Cardiac muscle cell (in vitro differentiated cells and primary cell): ENCODE measurements at places on chromosomes 2 and 18. TPM values are rescaled to one million over a fixed set of nuclear protein-coding genes. Genes with fewer than 3 reads are reported as not detected.

DNA sequence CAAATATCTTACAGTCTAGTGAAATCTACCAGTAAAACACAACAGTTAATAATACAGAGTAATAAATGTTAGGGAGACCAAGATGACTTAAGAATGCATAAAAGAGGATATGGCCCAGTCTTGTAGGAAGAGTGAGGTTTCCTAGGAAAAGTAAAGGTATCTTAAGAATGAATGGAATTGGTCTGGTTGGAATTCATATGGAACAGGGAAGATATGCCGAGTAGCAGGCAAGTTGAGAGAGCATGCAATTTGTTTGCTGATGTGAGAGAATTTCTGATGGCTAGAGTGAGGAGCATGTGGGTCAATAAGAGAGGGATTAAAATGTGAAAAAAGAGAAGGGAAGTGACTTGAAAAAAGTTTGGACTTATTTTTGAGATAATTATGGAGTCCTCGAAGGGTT is 512.9 kb upstream of the ZEB2 start:
- no peak overlapping the region for H3K27ac ChIP-seq
- no peak overlapping the region for H3K4me3 ChIP-seq
- DNase-seq = no peak
- peaks cover 2% of the 10 kb centered on the region for H3K4me1 ChIP-seq
- no peaks in the 10 kb centered on the region for H3K36me3 ChIP-seq

GRCh38 chr2:5287558-5288334 is 404.4 kb upstream of the SOX11 start:
- no peak overlapping the region for H3K4me3 ChIP-seq
- DNase-seq = no peak
- H3K27ac ChIP-seq = no peak overlapping the region
- H3K36me3 ChIP-seq = no peaks in the 10 kb centered on the region
- no peaks in the 10 kb centered on the region for H3K4me1 ChIP-seq

GRCh38 chr2:9355716-9356115 is 67.6 kb downstream of the ITGB1BP1 start:
- peak overlapping the region; percentile 38 for H3K27ac ChIP-seq
- no peaks in the 10 kb centered on the region for H3K27me3 ChIP-seq
- H3K36me3 ChIP-seq = no peaks in the 10 kb centered on the region
- no peak for DNase-seq

The CCDC150 gene
- 2.6 and 8.0 TPM in 2 replicates for total RNA-seq

DNA sequence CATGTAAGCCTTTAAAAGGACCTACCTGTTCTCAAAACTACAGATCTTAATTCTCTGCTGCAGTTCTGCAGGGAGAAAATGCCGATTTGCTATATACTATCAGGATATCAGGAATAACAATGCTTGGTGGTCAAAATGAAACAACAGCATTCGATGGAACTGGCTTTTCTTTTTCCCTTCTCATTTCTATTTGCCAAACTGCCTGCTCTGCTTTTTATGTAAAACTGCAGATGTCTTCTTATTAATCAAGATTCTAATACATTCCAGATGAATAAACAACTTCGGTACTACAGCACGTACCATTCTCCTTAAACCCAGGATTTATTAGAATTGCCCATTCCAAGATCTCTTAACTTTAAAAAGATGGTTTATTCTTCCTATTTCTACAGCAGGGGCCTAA is 100.9 kb downstream of the ZNF521 start:
- H3K4me3 ChIP-seq = no peak overlapping the region
- DNase-seq = no peak
- no peak overlapping the region for H3K27ac ChIP-seq
- H3K4me1 ChIP-seq = peaks cover 19% of the 10 kb centered on the region
- H3K36me3 ChIP-seq = no peaks in the 10 kb centered on the region

- no peak overlapping the region for H3K27ac ChIP-seq
- H3K4me1 ChIP-seq = peaks cover 13% of the 10 kb centered on the region
- no peak overlapping the region for H3K4me3 ChIP-seq
- H3K27me3 ChIP-seq = no peaks in the 10 kb centered on the region
- DNase-seq = peak; percentile 61
Observed at GRCh38 chr18:62957885-62958472, 242.6 kb downstream of the PHLPP1 start.

The LRRC30 gene
- total RNA-seq = not detected in 2 replicates

DNA sequence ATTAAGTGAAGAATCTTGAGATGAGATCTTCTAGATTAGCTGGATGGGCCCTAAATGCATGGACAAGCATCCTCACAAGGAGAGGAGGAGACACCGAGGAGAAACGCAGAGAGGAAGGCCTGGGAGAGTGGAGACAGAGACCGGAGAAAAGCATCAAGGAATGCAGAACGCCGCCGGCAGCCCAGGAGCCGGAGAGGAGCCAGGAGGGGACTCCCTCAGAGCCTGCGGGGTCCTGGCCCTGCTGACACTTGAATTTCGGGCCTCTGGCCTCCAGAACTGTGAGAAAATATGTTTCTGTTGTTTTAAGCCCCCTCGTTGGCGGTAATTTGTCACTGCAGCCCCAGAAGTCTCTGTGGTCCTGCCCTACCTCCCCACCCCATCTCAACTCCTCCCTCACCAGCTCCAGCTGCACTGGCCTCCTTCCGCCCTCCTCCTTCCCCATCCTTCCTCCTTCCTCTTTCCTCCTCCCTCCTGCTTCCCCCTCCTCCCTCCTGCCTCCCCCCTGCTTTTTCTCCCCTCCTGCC is 116.7 kb downstream of the TWIST2 start:
- no peaks in the 10 kb centered on the region for H3K27me3 ChIP-seq
- H3K4me3 ChIP-seq = no peak overlapping the region
- no peak overlapping the region for H3K27ac ChIP-seq
- H3K4me1 ChIP-seq = no peaks in the 10 kb centered on the region
- H3K36me3 ChIP-seq = no peaks in the 10 kb centered on the region

GRCh38 chr2:225270053-225270452 is 129.5 kb upstream of the NYAP2 start:
- no peak for DNase-seq
- H3K27me3 ChIP-seq = no peaks in the 10 kb centered on the region
- H3K27ac ChIP-seq = no peak overlapping the region
- no peaks in the 10 kb centered on the region for H3K4me1 ChIP-seq
- H3K4me3 ChIP-seq = no peak overlapping the region

The PREPL gene
- 30.7 and 52.9 TPM in 2 replicates for total RNA-seq

DNA sequence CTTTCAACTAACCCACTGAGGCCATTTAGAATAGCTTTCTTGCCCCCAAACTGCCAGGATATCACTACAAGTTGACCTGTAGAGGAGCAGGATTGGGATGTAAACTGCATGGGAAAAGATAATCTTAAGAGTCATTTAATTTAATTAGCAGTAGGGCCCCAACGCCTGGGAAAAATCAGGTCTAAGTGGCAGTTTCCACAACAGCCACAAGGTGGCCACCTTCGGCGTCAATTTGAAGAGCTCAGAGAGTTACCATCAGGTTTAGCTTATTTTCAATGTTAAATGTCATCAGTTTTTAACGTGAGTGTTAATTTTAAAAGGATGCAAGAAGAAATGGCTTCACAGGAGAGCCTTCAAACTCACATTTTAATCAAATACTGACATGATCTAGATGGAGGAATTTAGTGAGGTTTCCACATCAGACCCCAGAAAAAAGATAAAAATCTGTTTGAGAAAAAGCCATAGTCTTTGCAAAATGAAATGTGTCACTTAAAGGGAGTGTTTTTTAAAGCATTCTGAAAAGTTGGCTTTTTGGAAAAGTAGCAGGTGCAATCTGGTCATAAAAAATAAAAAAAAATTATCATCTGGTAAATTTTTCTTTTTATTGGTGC is 77.3 kb upstream of the UPP2 start:
- no peaks in the 10 kb centered on the region for H3K27me3 ChIP-seq
- H3K36me3 ChIP-seq = no peaks in the 10 kb centered on the region
- H3K27ac ChIP-seq = no peak overlapping the region

The CNTNAP5 gene
- 0.03 TPM in 1 of 2 replicates, not detected in the other for total RNA-seq

- DNase-seq = no peak
- H3K4me1 ChIP-seq = no peaks in the 10 kb centered on the region
- no peaks in the 10 kb centered on the region for H3K27me3 ChIP-seq
- H3K27ac ChIP-seq = no peak overlapping the region
- H3K36me3 ChIP-seq = no peaks in the 10 kb centered on the region
Observed at GRCh38 chr2:20165677-20166509, 59.0 kb downstream of the SDC1 start.

GRCh38 chr2:198211706-198212105 is 407.3 kb downstream of the PLCL1 start:
- no peaks in the 10 kb centered on the region for H3K36me3 ChIP-seq
- no peak overlapping the region for H3K27ac ChIP-seq
- no peak for DNase-seq
- no peak overlapping the region for H3K4me3 ChIP-seq

- peaks cover 81% of the 10 kb centered on the region for H3K36me3 ChIP-seq
- DNase-seq = no peak
- no peak overlapping the region for H3K27ac ChIP-seq
- no peaks in the 10 kb centered on the region for H3K4me1 ChIP-seq
Observed at GRCh38 chr18:3086871-3087270, 73.9 kb upstream of the LPIN2 start.

The OR6B2 gene
- total RNA-seq = not detected in 2 replicates

DNA sequence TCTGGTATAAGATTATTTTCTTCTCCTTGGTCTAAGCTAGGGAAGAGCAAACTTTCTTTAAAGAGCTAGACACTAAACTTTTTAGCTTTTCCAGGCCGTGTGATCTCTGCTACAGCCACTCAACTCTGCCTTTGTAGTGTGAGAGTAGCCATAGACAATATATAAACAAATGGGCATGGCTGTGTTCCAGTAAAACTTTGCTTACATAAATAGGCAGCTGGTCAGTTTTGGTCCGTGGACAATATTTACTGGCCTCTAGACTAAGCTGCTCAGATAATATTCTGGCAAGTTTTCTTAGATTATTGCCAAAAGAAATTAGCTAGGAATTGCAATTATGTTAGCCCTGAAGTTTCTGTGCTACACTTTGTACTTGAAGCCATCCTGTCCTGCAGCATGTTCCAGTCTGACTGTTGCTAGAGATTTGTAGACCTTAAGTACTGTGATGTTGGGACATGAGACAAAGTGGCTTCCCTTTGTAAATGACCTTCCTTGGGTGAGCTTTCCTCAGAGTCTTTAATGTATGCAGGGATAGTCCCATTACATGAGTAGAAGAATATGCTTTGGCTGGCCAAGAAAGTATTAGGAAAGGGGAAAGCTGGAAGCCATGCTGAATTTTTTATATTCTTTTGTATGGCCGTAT is 126.9 kb downstream of the SOX11 start:
- no peak for DNase-seq
- no peaks in the 10 kb centered on the region for H3K4me1 ChIP-seq
- no peaks in the 10 kb centered on the region for H3K36me3 ChIP-seq
- no peak overlapping the region for H3K4me3 ChIP-seq
- H3K27me3 ChIP-seq = no peaks in the 10 kb centered on the region

- peaks cover 5% of the 10 kb centered on the region for H3K4me1 ChIP-seq
- no peak overlapping the region for H3K4me3 ChIP-seq
- peak overlapping the region; percentile 76 for H3K27ac ChIP-seq
- H3K36me3 ChIP-seq = no peaks in the 10 kb centered on the region
Observed at GRCh38 chr2:49978341-49978740, 824.0 kb upstream of the FSHR start.

The CPSF3 gene
- total RNA-seq = 45.9 and 57.4 TPM in 2 replicates

DNA sequence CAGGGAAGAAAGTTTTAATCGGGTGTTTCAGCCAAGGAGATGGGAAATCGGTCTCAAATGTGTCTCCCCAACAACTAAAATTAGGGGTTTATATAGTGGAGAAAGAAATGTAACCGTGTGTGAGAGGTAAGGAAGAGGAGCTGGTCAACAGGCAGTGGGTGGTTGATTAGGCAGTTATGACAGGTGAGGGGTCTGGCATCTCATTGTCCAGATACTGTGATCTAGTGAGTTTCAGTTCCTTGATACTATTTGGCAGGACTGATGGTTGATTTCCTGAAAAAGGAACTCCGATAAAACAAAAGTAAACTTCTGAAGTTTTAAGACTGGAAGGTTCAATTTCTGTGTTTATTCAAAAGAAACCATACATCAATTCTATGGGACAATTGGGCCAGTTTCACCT is 197.9 kb downstream of the LPIN1 start:
- DNase-seq = no peak
- no peaks in the 10 kb centered on the region for H3K4me1 ChIP-seq
- H3K36me3 ChIP-seq = no peaks in the 10 kb centered on the region
- no peaks in the 10 kb centered on the region for H3K27me3 ChIP-seq
- no peak overlapping the region for H3K27ac ChIP-seq

GRCh38 chr18:24075767-24076597 is 61.4 kb downstream of the TTC39C start:
- no peak overlapping the region for H3K27ac ChIP-seq
- no peaks in the 10 kb centered on the region for H3K4me1 ChIP-seq
- H3K36me3 ChIP-seq = no peaks in the 10 kb centered on the region

- H3K4me3 ChIP-seq = no peak overlapping the region
- H3K4me1 ChIP-seq = no peaks in the 10 kb centered on the region
- peak; percentile 51 for DNase-seq
- no peak overlapping the region for H3K27ac ChIP-seq
- H3K27me3 ChIP-seq = no peaks in the 10 kb centered on the region
Observed at GRCh38 chr2:231800493-231801091, 14.3 kb downstream of the COPS7B start.

DNA sequence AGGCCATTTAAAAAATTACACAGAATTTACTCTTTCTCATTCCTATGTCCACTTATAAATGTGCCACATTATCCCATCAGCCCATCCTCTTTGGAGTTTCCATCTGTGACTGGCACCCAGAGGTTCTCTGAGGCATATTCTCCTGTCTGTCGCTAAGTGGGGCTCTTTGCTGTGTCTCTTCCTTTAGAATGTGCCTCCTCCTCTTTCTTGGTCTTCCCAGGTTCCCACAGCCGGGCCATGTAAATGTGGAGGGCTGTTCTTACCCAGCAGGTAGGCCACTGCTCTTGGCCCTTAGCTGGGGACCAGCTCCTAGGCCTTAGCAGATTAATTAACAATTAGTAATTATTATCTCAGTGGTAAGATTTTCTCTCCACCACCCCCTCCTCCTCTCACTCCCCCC is 167.0 kb downstream of the INSIG2 start:
- H3K27ac ChIP-seq = no peak overlapping the region
- no peaks in the 10 kb centered on the region for H3K4me1 ChIP-seq
- no peaks in the 10 kb centered on the region for H3K27me3 ChIP-seq

GRCh38 chr2:148253685-148254084 is 232.8 kb downstream of the MBD5 start:
- DNase-seq = no peak
- H3K27ac ChIP-seq = no peak overlapping the region
- no peaks in the 10 kb centered on the region for H3K4me1 ChIP-seq
- no peaks in the 10 kb centered on the region for H3K27me3 ChIP-seq

The SRD5A2 gene
- 0.04 and 0.06 TPM in 2 replicates for total RNA-seq

- no peaks in the 10 kb centered on the region for H3K36me3 ChIP-seq
- no peak overlapping the region for H3K4me3 ChIP-seq
- H3K27me3 ChIP-seq = no peaks in the 10 kb centered on the region
Observed at GRCh38 chr18:11994336-11994702, 13.0 kb downstream of the IMPA2 start.

The ATP6V1B1 gene
- 0.81 and 3.0 TPM in 2 replicates for total RNA-seq

- no peak overlapping the region for H3K4me3 ChIP-seq
- peaks cover 17% of the 10 kb centered on the region for H3K4me1 ChIP-seq
- H3K27ac ChIP-seq = no peak overlapping the region
- DNase-seq = no peak
- H3K27me3 ChIP-seq = no peaks in the 10 kb centered on the region
Observed at GRCh38 chr18:8264116-8264515, 345.1 kb upstream of the RAB12 start.
